ENCODE measurements at places on chromosomes 7 and 10. TPM values are rescaled to one million over a fixed set of nuclear protein-coding genes. Genes with fewer than 3 reads are reported as not detected.

Gene SPDYE5
- total RNA-seq = not detected

Gene CHAT
- total RNA-seq = not detected

Gene VWC2
- 4.5 TPM for total RNA-seq

Gene PYROXD2
- 2.4 TPM for total RNA-seq

Gene HOXA1
- total RNA-seq = not detected

Gene LRGUK
- 14.3 TPM for total RNA-seq

Gene LZTS2
- 15.5 TPM for total RNA-seq

Gene SPDYE2
- total RNA-seq = not detected

Gene ACSM6
- total RNA-seq = not detected

Gene ADCYAP1R1
- total RNA-seq = 34.2 TPM

Gene SPDYE11
- total RNA-seq = under 0.01 TPM

Gene FAM237B
- total RNA-seq = under 0.01 TPM

Gene NUTM2B
- total RNA-seq = 1.6 TPM

Gene MUC3A
- total RNA-seq = under 0.01 TPM

Gene MPLKIP
- total RNA-seq = 6.9 TPM

Gene NPTX2
- 6.5 TPM for total RNA-seq

Gene CFAP70
- total RNA-seq = 0.82 TPM
